NCI-H1092 treated with DMSO at 0.1 percent for 48 hours (cell line): ENCODE measurements at places on chromosomes 5 and 9.

DNA sequence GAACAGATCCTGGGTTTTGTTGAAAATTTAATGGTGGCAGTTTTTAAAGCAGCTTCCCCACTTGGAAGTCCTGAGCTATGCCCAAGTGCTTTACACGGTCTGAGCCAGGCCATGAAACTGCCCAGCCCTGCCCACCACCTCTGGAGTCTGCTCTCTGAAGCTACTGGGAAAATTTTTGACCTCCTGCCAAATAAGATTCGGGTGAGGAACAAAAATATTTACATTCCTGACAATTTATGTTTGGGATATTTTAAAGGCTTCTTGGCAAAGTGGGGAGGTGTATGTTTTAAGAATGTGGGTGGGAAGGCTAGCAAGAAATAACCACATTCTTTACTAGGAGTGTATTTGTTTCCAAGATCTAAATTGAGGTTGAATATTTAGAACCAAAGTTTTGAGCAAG, 50.0 kb downstream of the HACD4 start:
- no peak for DNase-seq

DNA sequence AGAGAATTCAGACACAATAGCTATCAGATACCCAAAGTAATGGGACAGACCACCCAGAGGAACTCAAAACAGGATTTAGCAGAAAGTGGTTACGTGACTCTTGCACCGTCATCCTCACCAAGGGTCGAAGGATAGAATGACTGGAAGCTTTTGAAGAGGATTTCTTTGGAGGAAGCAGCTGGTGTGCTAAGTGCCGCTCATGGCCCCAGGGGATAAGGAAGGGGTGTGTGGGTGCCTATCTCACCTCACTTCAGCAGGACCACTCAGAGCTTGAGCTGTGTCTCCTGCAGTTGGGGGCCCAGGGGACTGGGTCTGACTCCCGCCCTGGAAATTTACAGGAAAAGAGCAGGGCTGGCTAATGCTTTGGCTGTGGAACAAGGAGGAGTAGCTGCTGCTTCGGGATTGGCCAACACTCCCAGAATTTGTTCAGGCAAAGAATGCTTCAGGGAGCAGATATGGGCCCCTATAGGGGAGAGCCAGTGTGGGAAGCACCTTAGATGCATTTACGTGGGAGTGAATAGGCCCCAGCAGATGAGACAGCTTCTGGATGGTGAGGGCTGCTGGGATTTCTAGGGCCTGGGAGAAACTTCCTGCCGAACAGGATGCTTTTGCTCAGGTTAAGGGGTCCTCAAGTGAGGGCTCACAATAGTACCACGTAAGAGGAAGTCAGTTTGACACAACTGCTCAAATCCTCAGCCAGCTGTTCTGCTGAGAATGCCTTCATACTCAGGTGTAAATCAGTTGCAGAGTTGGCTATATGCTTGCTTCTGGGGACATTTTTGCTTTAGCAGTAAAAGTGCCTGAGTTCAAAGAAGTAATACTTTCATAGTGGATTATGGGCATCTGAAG, 29.1 kb upstream of the TOMM5 start:
- no peak for DNase-seq

DNA sequence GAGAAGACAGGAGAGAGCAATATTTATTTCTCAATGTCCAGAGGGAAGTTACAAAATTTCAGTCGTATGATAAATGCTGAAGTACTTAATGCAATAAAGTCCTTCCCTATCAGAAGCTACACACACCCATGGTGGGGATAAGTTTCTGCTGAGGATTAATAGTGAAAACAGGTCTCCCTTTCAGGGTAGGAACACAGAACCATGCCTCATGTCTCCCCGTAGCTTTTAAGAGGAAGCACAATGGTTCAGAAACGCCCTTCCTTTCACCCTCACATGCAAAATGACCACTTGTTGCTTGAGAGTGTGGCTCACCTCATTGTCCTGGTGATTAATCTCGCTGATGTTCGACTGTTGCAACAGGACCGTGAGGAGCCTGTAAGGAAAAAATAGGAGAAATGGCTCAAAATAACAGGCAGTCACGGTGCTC, 73.6 kb downstream of the ANKRD55 start:
- no peak for DNase-seq

GRCh38 chr5:134101686-134102439, 12.6 kb upstream of the TCF7 start:
- no peak for DNase-seq

DNA sequence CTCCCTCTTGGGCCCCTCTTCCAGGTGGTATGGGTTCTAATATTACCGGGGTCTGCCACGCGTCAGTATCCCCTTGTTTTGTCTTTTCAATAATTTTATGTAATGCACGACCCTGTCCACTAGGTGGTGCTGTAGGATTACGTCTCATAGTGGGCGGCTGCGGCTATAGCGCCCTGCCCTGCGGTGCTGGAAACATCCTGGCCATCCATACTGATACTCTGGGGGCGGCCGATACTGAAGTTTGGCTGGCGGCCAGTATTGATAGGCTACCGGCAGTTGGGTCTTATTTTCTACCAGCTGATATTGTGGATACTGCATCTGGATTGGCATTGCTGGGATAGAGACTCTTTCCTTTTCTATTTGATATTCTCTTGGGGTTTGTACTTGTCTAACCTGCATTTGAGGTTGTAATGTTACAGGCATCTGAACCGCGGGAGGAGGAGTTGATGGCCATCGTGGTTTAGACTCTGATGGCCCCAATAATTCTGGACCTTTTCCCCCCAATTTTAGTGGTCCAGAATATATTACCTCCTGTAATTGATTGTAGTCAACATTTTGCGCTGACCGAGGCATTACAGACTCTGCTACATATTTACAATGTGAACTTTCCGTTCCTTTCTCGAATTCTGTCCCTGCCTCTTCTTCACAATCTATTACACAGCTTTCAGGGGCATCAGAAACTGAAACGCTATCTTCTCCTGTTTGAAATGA, 3.3 kb upstream of the TMEM141 start:
- peak; percentile 77 for DNase-seq

GRCh38 chr5:131981516-131981915, 29.9 kb downstream of the ACSL6 start:
- DNase-seq, result no peak

- no peak for DNase-seq
These were observed 2.5 kb downstream of the SMC5 start for GRCh38 chr9:70261131-70261870.

- no peak for DNase-seq
These were observed 280.4 kb downstream of the PBX3 start for GRCh38 chr9:126027566-126027965.

GRCh38 chr5:147339313-147339712, 104.5 kb downstream of the STK32A start:
- DNase-seq, result no peak

- DNase-seq, result no peak
These were observed 447.1 kb downstream of the LRRC70 start for GRCh38 chr5:63025679-63026078.

DNA sequence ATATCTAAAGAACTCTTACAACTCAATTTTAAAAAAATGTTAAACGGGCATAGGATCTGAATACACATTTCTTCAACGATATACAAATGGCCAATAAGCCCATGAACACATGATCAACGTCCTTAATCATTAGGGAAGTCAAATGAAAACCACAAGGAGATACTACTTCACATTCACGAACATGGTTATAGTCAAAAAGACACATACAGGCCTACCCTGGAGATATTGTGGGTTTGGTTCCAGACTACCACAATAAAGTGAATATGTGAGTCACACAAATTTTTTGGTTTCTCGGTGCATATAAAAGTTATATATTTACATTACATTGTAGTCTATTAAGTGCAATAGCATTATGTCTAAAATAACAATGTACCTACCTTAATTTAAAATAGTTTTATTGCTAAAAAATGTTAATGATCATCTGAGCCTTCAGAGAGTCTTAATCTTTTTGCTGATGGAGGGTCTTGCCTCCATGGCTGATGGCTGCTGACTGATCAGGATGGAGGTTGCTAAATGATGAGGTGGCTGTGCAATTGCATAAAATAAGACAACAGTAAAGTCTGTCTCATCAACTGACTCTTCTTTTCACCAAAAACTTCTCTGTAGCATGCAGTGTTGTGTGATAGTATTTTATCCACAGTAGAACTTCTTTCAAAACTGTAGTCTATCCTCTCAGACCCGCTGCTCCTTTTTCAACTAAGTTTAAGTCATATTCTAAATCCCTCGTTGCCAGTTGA, 15.1 kb downstream of the AK3 start:
- no peak for DNase-seq

GRCh38 chr5:93611976-93612854, 29.2 kb downstream of the NR2F1 start:
- DNase-seq, result no peak

DNA sequence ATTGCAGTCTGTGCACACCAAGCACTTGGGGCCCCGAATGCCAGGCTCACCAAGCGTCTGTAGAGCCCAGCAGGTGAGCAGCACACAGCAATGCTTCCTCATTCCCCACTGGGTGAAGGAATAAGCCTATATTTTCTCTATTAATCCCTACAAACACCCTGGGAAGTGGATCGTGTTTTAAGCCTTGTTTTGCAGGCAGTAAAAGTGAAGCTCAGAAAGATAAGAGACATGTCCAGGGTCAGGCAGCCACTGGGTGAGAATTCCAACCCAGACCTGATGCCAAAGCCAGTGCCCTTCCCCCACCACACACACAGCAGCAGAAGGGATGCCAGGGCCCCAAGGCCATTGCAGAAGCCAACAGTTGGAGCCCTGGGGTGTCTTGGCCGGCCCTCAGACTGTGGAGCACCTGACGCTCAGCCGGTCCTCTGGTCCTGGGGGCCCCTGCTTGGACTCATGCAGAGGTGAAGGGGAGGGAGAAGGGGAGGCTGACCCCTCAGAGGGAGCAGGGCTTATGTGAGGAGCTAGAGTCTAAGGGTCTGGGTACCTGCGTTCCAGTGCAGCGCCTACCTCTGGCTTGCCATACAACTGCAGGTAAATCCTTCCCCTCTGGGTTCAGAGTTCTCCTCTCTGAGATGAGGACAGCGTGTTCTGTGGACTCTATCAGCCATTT, 26.3 kb upstream of the SYNPO start:
- DNase-seq, result no peak

- DNase-seq, result no peak
These were observed 37.1 kb downstream of the WNK2 start for GRCh38 chr9:93221044-93221443.

DNA sequence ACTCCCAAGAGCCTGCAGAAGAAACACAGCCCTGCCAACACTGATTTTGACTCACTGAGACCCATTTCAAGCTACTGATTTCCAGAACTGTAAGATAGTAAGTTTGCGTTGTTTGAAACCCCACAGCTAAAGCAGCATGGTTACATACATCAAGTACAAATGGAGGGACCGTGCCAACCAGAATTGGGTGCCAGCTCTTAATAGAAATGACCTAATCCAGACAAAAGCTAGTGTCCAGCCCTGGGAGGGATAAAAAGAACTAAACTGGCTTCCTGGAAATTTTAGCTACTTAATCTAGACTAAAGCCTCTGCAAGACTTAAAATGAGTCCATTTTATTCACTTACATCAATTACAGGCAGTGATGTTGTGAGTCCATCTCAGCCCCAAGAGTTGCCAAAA, 122.6 kb downstream of the ADAMTS12 start:
- DNase-seq, result no peak
